Activated CD4-positive, alpha-beta memory T cell treated with anti-CD3 and anti-CD28 coated beads for 36 hours (primary cell): ENCODE measurements at places on chromosomes 6 and 20. TPM values are rescaled to one million over a fixed set of nuclear protein-coding genes. Genes with fewer than 3 reads are reported as not detected.
A peak's percentile ranks its signal among the peaks of the same experiment; 100 is the strongest.

- DNase-seq, result no peak
Observed at GRCh38 chr6:71810880-71811279, 75.5 kb upstream of the RIMS1 start.

GRCh38 chr6:36000451-36000850 lies 24.0 kb downstream of the SLC26A8 start:
- no peak for DNase-seq

DNA sequence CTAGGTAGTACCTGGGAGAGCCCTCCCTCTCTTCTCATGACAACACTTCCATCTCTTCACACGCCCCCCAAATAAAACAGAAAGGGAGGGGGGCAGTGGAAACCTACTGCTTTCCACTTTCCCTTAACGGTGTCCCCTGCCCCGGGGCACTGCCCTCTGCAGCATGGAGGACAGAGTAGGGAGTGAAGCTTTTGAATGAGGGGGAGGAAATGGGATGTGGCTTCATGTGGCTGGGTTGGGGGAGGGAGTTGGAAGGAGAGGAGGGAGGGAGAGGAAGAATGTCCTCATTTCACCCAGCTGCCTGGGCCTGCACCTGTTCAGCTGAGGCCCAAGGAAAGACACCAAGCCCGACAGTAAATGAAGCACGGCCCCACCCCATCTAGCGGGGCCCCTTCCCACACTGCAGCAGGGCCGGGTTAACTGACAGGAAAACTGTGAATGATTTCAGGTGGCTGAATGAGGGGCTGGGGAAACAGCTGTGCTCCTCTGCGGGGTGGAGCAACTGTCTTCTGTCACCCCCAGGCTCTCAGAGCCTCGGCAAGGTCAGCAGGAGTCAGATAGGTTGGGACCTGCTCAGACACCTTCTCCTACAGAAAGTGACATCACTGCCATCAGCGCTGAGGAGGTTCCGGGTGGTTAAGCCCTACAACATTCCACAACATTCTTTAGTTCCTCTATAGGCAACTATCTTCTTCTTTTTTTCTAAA lies 40.0 kb upstream of the TAF8 start:
- peak; percentile 67 for DNase-seq

DNA sequence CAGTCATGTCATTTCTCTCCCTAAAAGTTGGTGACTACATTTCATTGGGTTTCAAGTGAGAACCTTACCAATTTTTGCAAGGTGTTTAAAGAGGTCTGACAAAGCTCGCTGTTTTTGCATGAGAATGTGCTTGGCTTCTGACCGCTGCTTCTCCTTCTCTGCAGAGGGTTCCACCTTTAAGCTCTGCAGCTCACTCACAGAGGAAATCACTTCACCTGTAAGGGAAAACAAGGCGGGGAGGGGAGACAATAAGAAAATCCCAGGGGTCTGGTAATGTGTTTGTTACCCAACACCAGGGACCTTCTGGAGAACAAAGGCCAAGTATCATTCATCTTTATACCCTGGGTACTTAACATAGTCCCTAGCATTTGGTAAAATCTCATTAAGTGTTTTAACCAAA lies 40.0 kb upstream of the LYRM2 start:
- DNase-seq, result no peak

GRCh38 chr6:69232496-69232895 lies 564.3 kb downstream of the LMBRD1 start:
- DNase-seq, result no peak

GRCh38 chr6:87322304-87323212 lies at the start of gene SMIM8:
Gene SMIM8 (plus strand): TSS chr6:87322588. CDS start chr6:87337032, 14,444 bp downstream.
- peak; percentile 90 for DNase-seq

GRCh38 chr20:3494218-3494617 lies 23.4 kb downstream of the ATRN start:
- no peak for DNase-seq

- DNase-seq, result no peak
Observed at GRCh38 chr20:47758517-47759450, 26.5 kb downstream of the SULF2 start.

- peak; percentile 84 for DNase-seq
Observed at GRCh38 chr20:25090492-25091429, 8.8 kb upstream of the VSX1 start.

DNA sequence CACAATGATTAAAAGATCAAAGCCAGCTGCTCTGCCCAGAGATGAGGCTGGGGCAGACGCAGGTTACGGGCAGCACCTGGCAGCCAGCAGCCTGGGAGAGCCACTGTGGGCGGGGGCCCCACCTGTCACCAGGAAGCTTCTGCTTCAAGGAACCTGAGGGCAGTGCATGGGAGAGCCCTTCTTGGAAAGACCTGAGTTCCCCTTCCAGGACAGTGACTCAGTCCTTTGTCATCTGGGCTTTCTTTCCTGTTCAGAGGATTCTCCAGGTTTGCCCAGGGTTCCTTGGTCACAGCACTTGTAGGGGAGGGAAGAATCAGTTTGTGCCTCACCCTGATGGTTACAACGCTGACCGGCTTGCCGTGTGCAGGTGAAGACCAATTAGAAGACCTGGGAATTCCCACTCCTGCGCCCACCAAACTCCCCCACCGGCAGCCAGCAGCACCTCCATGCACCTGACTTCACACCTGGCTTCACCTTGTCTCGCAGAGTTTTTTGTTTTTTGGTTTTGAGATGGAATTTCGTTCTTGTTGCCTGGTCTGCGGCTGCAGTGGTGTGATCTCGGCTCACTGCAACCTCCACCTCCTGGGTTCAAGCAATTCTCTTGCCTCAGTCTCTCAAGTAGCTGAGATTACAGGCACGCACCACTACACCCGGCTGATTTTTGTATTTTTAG lies 2.0 kb downstream of the ZBP1 start:
- DNase-seq, result peak; percentile 67

- peak; percentile 34 for DNase-seq
Observed at GRCh38 chr6:136365776-136366354, 76.2 kb upstream of the BCLAF1 start.

DNA sequence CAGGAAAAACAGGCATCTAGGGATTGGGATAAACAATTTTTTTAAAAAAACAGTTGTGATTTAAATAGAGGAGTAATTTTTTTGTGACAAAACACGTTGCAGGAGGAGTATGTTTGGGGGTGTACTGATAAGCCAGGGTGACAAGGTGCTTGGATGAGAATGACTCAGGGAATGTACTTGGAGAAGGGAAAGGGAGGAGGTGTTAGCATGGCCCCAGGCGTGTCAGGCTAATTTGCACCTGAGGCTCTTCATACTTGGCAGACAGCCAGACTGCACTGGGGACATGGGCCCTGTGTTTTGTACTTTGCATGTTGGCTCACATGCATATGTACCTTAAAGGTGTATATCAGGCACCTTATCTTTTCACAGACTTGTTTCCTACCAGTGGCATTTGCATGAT lies 22.8 kb downstream of the PANK2 start:
- DNase-seq, result peak; percentile 8

DNA sequence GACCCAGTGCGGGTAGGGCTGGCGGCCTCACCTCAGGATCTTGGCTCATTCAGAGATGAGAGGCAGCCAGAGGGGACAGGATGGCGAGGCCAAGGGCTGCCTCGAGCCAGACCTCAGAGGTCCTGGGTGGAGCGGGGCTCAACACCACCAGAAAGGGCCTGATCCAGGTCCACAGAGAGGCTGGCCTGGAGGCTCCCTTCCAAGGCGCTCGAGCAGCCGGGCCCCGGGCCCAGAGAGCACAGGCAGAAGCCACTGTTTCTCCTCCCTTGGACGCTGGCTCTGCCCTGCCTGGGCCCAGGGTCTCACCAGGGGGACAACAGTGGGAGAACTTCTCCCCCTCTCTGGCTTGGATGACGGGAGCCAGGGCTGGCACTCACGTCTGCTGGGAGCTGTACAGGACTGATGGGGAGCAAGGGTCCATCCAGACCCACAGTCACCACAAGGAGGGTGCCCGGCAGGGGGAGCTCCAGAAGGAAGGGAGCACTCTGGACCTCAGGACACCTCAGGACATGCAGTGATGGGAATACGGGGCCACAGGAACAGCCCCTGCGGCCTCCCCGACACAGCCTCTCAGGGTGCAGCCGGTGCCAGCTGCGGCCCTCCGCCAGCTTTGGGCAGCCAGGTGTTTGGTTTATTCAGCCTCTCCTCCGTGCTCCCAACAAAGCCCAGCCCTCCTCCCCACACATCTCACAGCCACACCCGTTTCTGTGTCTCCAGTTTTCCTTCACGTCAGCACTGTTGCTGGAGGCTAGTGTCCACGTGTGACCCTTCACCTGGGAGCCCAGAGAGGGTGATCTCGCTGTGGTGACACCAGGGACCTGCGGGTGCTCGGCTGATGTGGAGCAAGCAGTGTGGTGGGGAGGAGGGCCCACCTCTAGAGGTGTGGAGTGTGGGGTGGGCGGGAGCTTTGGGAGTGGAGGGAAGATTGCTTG lies 8.7 kb downstream of the RPS21 start:
- DNase-seq, result no peak

DNA sequence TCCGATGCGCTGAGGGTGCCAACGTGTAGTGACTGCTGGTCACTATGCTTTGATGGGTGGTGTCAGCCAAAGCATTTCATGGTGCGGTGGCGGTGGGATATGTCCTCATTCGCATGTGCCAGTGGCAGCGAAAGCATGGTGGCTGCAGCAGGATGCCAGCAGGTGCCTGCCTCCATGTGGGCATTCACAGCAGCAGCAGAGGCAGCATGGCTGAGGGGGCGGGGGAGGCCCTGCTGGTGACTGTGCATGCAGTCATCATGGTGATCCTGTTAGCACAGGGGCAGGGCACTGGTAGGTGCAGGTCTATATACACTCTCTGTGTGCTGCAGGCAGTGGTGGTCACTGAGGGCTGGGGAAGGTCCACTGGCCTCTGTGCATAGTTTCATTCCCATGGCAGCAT lies 22.0 kb downstream of the FIG4 start:
- DNase-seq, result peak; percentile 53

DNA sequence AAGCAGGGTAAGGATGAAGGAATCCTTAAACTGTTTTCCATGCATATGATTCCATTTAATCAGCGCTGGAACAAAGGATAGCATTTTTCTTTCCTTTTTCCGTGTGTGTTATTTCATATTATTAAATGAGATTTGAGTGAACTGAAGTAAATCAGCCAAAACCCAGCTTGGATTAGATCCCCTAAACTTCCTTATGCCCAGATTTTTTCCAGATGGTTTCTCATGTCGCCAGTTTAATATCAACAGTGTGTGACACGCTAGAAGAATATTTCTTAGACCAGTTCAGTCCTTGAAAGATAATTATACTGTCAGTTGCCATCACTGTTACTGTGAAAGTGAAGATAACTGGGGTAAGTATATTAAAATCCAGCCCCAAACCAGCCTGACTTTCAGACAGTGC lies 1009.4 kb downstream of the KIF16B start:
- DNase-seq, result no peak

DNA sequence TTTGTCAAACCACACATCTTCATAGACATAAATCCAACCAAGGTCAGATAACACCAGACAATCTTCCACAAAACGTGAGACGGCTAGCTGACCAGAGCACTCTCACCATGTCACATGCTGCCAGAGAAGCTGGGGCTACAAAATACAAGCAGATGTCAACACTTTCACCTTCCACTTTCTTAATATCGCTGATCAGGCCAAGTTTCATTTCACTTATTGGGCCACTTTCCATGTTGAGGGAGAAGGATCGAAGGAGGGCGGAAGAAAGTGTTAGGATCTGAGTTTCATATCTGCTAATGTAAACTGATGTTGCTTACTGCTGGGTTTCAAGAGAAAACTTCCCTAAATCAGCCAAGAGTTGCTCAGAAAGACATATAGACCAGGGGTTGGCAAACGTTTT lies 177.0 kb upstream of the PRDM1 start:
- no peak for DNase-seq

DNA sequence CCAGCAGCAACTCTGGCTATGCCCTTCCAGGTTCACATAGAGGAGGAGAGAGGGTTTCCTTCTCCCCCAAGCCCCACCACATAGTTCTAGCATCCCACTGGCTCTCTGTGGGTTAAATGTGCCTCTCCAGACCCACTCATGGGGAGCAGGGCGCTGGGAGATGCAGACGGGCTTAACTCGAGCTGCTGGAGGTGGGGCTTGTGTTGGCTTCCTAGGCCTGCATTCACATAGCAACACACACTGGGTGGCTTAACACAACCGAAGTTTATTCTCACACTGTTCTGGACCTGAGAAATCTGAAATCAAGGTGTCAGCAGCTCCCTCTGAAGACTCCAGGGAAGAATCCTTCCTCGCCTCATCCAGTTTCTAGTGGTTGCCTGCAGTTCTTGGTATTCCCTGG lies 33.6 kb downstream of the SLC2A10 start:
- no peak for DNase-seq

Gene CDS2
- 47.4 TPM for total RNA-seq

Gene PTCRA
- not detected for total RNA-seq

Gene TMEM14B
- total RNA-seq, result 86.9 TPM

Gene IL17F
- 113 TPM for total RNA-seq

Gene FKBP5
- total RNA-seq, result 112 TPM

Gene DSP
- 0.12 TPM for total RNA-seq

Gene SOX18
- total RNA-seq, result not detected

Gene HS3ST5
- total RNA-seq, result not detected

Gene OR2H2
- total RNA-seq, result not detected

Gene HM13
- 111 TPM for total RNA-seq

Gene PSORS1C1
- not detected for total RNA-seq

Gene ERVFRD-1
- not detected for total RNA-seq

Gene SYCP2
- total RNA-seq, result 3.9 TPM
